ENCODE measurements at places on chromosomes 13 and 19. TPM values are rescaled to one million over a fixed set of nuclear protein-coding genes. Genes with fewer than 3 reads are reported as not detected.

- H3K27me3 ChIP-seq, result no peaks in the 10 kb centered on the region
- peak; percentile 87 for DNase-seq
- H3K4me1 ChIP-seq, result peaks cover 85% of the 10 kb centered on the region
- H3K27ac ChIP-seq, result peak within 1 kb of the TSS; percentile 43
- peaks cover 6% of the 10 kb centered on the region for H3K36me3 ChIP-seq
- no peak within 1 kb of the TSS for H3K4me3 ChIP-seq
These were observed at the start of gene RNF113B for GRCh38 chr13:98176777-98177608. TSS of gene RNF113B (minus strand) at chr13:98177269. CDS start at chr13:98177236, 33 bp downstream.

GRCh38 chr13:65789815-65790214 is 1440.3 kb downstream of the PCDH9 start:
- DNase-seq, result no peak
- H3K4me1 ChIP-seq, result no peaks in the 10 kb centered on the region
- no peaks in the 10 kb centered on the region for H3K36me3 ChIP-seq
- H3K27me3 ChIP-seq, result no peaks in the 10 kb centered on the region
- H3K27ac ChIP-seq, result no peak overlapping the region

DNA sequence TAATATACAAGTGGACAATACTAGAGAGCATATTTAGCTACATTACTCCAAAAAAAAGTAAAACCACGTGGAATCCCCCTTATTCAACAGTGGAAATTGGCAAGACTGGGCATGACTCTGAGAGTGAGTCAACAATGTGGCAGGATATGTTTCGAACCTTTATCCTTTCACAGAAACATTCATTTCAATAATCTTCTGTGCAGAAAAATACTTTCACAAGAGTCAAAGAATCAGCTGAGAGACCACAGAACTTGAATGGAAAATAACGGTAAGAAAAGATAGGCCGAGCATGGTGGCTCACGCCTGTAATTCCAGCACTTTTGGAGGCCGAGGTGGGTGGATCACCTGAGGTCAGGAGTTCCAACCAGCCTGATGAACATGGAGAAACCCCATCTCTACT is 25.1 kb upstream of the CD70 start:
- H3K36me3 ChIP-seq, result peaks cover 9% of the 10 kb centered on the region
- peaks cover 8% of the 10 kb centered on the region for H3K27me3 ChIP-seq
- H3K4me3 ChIP-seq, result no peak overlapping the region
- DNase-seq, result no peak

DNA sequence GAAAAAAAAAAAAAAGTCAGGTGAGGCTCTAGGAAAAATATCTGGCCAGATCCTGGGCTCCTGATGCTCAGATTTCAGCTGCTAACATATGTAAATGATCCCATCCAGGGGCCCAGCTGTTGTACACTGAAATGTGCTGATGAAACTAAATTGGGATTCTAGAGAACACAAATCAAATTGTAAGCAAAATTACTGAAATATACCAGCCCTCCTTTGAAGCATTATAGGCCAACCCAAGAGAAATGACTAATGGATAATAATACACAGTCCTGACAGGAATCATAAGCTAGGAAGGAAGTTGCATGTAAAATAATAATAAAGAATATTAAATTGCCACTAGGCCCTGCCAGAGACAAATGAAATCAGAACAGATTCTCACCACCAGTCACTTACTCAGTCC is 17.8 kb downstream of the KCTD12 start:
- no peak overlapping the region for H3K4me3 ChIP-seq
- peaks cover 14% of the 10 kb centered on the region for H3K27me3 ChIP-seq
- H3K36me3 ChIP-seq, result peaks cover 2% of the 10 kb centered on the region
- H3K27ac ChIP-seq, result no peak overlapping the region
- no peak for DNase-seq
- H3K4me1 ChIP-seq, result no peaks in the 10 kb centered on the region

- no peak for DNase-seq
- H3K4me1 ChIP-seq, result peaks cover 54% of the 10 kb centered on the region
- peak overlapping the region; percentile 87 for H3K27ac ChIP-seq
- no peaks in the 10 kb centered on the region for H3K36me3 ChIP-seq
- H3K27me3 ChIP-seq, result peaks cover 12% of the 10 kb centered on the region
- H3K4me3 ChIP-seq, result no peak overlapping the region
These were observed 4.1 kb downstream of the SWSAP1 start for GRCh38 chr19:11378319-11379189.

GRCh38 chr13:98405107-98405571 is 171.8 kb downstream of the STK24 start:
- peaks cover 22% of the 10 kb centered on the region for H3K36me3 ChIP-seq
- no peak for DNase-seq
- H3K4me1 ChIP-seq, result peaks cover 4% of the 10 kb centered on the region
- H3K4me3 ChIP-seq, result no peak overlapping the region

DNA sequence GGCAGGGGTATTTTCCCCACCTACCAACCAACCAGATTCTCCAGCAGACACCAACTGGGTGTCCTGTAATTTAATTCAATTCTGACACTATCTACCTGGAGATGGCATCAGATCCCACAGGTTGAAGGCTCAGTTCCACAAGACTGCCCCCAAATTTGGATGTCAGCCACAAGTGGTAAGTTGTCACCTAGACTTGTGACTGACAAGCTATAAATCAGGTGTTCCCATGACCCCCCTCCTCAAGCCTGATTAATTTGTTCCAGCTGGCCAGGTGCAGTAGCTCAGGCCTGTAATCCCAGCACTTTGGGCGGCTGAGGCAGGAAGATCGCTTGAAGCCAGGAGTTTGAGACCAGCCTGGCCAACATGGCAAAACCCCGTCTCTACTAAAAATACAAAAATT is 10.6 kb upstream of the HAUS5 start:
- H3K27ac ChIP-seq, result no peak overlapping the region
- DNase-seq, result no peak
- H3K27me3 ChIP-seq, result peaks cover 10% of the 10 kb centered on the region
- H3K4me1 ChIP-seq, result peaks cover 11% of the 10 kb centered on the region

GRCh38 chr13:33528896-33529295 is 243.3 kb upstream of the STARD13 start:
- no peak overlapping the region for H3K27ac ChIP-seq
- H3K27me3 ChIP-seq, result no peaks in the 10 kb centered on the region
- H3K4me1 ChIP-seq, result peaks cover 48% of the 10 kb centered on the region
- no peak overlapping the region for H3K4me3 ChIP-seq
- no peak for DNase-seq

FAM124A gene
- total RNA-seq, result 2.4 TPM

ATXN8OS gene
- not detected for total RNA-seq

BRME1 gene
- 2.9 TPM for total RNA-seq

ERCC1 gene
- 77.9 TPM for total RNA-seq

ATP1A3 gene
- total RNA-seq, result 0.10 TPM

ZNF260 gene
- 14.0 TPM for total RNA-seq

FLT3LG gene
- 3.4 TPM for total RNA-seq

APOE gene
- total RNA-seq, result 47.1 TPM

NOVA2 gene
- 0.22 TPM for total RNA-seq

PTGIR gene
- total RNA-seq, result 2.4 TPM
